ENCODE measurements at places on chromosomes 7 and 10. TPM values are rescaled to one million over a fixed set of nuclear protein-coding genes. Genes with fewer than 3 reads are reported as not detected.
A peak's percentile ranks its signal among the peaks of the same experiment; 100 is the strongest.

The CFTR gene
- total RNA-seq: 13.5 TPM

The HOXA2 gene
- 3.2 TPM for total RNA-seq

DNA sequence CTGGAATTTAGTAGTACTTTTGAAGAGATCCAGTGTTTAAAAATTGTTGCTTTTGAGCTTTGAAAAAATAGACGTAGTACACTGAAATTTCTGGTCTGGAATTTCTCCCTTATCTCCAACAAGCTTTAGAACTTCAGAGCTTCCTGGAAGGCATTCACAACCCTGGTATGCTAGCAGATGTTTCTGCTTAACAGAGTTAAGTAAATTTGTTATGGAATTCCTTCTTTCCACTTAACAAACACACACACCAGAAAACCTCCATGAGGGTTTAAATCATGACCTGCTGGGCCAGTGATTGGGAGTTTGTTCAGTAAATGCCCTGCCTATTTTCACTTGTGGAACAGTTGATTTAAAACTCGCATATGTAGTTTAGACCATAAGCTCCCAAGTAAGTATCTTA, 13.7 kb downstream of the ASB15 start:
- no peak overlapping the region for H3K27ac ChIP-seq
- H3K4me1 ChIP-seq: no peaks in the 10 kb centered on the region
- H3K27me3 ChIP-seq: peaks cover 2% of the 10 kb centered on the region
- no peaks in the 10 kb centered on the region for H3K36me3 ChIP-seq
- DNase-seq: no peak

DNA sequence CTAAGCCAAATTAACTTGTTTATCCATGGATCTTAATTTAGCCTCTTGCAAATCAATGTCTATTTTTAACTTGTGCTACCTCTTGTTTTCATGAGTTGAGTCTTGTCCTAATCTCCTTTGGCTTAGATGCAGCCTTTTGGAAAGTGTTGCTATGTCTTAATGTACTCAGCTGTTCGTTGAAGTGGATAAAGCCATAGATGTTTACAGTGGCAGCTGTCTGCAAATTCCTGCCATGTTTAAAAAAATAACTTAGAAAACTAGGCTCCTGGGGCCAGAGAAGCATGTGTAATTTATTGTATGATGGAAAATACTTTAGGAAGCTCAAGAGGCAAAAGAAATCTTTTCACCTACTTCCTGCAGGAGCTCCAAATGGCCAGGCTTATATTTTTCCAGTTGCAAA, 253.1 kb upstream of the RHOBTB1 start:
- no peak for DNase-seq
- no peaks in the 10 kb centered on the region for H3K36me3 ChIP-seq
- H3K27ac ChIP-seq: no peak overlapping the region
- no peaks in the 10 kb centered on the region for H3K27me3 ChIP-seq
- no peaks in the 10 kb centered on the region for H3K4me1 ChIP-seq

- no peak for DNase-seq
- H3K27ac ChIP-seq: no peak overlapping the region
- H3K4me3 ChIP-seq: no peak overlapping the region
Measured at GRCh38 chr7:108016841-108017775, 14.1 kb upstream of the LAMB1 start.

GRCh38 chr10:18918532-18918931, 130.1 kb upstream of the MALRD1 start:
- no peaks in the 10 kb centered on the region for H3K36me3 ChIP-seq
- no peak overlapping the region for H3K27ac ChIP-seq
- no peak overlapping the region for H3K4me3 ChIP-seq
- H3K4me1 ChIP-seq: no peaks in the 10 kb centered on the region
- H3K27me3 ChIP-seq: no peaks in the 10 kb centered on the region

The CALHM2 gene
- 13.7 TPM for total RNA-seq

DNA sequence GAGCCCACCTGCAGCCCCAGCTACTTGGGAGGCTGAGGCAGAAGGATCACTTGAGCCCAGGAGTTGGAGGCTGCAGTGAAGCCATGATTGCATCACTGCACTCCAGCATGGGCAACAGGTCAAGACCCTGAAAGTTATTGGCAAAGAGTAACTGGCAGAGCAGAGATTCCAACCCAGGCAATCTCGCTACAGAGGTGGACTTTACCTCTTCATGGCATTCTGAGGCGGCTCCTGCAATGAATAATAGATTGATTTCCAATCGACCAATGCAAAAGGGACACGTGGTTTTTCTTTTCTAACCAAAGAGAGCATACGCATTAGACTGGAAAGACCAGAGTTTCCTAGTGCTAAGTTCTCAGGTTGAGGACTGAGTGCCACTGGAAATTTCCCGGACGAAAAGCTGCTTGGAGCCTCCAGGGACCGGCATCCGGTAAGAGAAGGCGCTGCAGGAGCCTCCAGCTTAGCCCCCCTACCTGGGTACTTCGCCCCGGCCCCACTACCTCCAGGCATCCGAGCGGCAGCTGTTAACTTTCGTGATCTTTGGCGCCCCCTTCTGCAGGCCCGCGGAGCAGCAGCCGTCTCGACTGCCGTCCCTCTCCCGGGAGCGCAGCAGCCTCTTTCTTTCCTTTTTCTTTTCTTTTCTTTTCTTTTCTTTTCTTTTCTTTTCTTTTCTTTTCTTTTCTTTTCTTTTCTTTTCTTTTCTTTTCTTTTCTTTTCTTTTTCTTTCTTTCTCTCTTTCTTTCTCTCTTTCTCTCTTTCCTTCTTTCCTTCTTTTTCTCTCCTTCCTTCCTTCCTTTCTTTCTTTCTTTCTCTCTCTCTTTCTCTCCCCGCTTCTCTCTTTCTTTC, 4.1 kb downstream of the MBLAC1 start:
- H3K27me3 ChIP-seq: no peaks in the 10 kb centered on the region
- H3K4me1 ChIP-seq: peaks cover 29% of the 10 kb centered on the region
- H3K4me3 ChIP-seq: peak overlapping the region; percentile 21

- H3K27me3 ChIP-seq: peaks cover 3% of the 10 kb centered on the region
- no peaks in the 10 kb centered on the region for H3K4me1 ChIP-seq
- H3K36me3 ChIP-seq: no peaks in the 10 kb centered on the region
Measured at GRCh38 chr7:39407723-39408122, 158.5 kb upstream of the YAE1 start.

DNA sequence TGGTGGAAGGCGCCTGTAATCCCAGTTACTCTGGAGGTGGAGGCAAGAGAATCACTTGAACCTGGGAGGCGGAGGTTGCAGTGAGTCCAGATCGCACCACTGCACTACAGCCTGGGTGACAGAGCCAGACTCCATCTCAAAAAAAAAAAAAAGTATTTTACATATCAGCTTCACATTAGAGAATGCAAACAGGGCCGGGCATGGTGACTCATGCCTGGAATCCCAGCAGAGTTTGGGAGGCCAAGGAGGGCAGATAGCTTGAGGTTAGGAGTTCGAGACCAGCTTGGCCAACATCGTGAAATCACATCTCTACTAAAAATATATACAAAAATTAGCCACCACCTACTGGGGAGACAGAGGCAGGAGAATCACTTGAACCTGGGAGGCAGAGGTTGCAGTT, 31.6 kb downstream of the USP54 start:
- no peaks in the 10 kb centered on the region for H3K4me1 ChIP-seq
- no peak overlapping the region for H3K4me3 ChIP-seq
- DNase-seq: no peak
- H3K36me3 ChIP-seq: no peaks in the 10 kb centered on the region
- H3K27ac ChIP-seq: no peak overlapping the region
- H3K27me3 ChIP-seq: no peaks in the 10 kb centered on the region

The SHH gene
- total RNA-seq: 0.68 TPM

The KEL gene
- total RNA-seq: not detected

DNA sequence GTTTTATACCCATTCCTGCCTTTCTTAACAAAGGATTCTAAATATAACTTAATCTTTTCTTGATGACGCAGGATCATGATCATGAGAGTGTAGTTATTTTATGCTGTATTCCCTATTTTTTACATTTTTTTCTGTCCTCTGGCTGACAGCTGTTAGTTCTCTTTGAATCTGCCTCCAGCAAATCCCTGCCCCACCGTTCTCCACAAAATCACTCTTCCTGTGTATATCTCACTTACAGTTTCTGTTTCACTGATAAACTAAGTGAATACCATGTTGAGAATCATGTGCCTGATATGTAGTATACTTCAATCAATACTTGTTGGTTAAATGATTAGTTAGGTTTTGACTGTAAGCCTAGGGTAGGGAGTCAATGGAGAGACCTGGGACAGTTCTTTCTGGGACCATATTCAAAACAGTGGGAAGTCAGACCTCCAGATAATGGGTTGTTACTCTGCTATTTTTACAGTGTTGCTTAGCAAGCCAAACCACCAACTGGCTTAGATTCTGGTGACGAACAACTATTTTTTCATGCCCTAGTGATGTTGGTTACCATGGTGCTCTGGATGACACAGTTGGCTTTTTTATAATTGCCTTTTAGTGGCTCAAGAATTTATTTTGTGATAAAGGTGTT, 12.8 kb downstream of the CNNM1 start:
- peaks cover 3% of the 10 kb centered on the region for H3K4me1 ChIP-seq
- no peak for DNase-seq
- no peak overlapping the region for H3K27ac ChIP-seq
- no peaks in the 10 kb centered on the region for H3K36me3 ChIP-seq
- H3K27me3 ChIP-seq: no peaks in the 10 kb centered on the region

The FEZF1 gene
- total RNA-seq: not detected

The PNLIPRP1 gene
- total RNA-seq: not detected
